Metanephros (tissue), 2 donors: ENCODE measurements at places on chromosomes 2 and 18. TPM values are rescaled to one million over a fixed set of nuclear protein-coding genes. Genes with fewer than 3 reads are reported as not detected.

ACTR3 gene
- total RNA-seq = 115 TPM

DNAH7 gene
- total RNA-seq = 10.6 TPM

CD8A gene
- total RNA-seq = 0.47 TPM

SPEG gene
- total RNA-seq = 39.6 TPM

SULT1C2 gene
- total RNA-seq = 47.5 TPM

RNF125 gene
- 5.3 TPM for total RNA-seq

MAIP1 gene
- 33.9 TPM for total RNA-seq

PLEKHB2 gene
- 72.6 TPM for total RNA-seq

AGXT gene
- total RNA-seq = not detected

SAG gene
- not detected for total RNA-seq

KCNE4 gene
- 11.2 TPM for total RNA-seq

SCYGR4 gene
- total RNA-seq = not detected

C2orf69 gene
- total RNA-seq = 10.2 TPM

ACADL gene
- 16.1 TPM for total RNA-seq

APCDD1 gene
- total RNA-seq = 133 TPM

TMEM87B gene
- 15.0 TPM for total RNA-seq

DSG1 gene
- total RNA-seq = 0.06 TPM

SLC5A7 gene
- 0.53 TPM for total RNA-seq

LINC00305 gene
- 0.64 TPM for total RNA-seq

CYS1 gene
- total RNA-seq = 151 TPM

PAIP2B gene
- 15.8 TPM for total RNA-seq

COPS9 gene
- 82.9 TPM for total RNA-seq

EGR4 gene
- not detected for total RNA-seq

PROKR1 gene
- total RNA-seq = 0.23 TPM

GREB1L gene
- 9.3 TPM for total RNA-seq

ZBTB7C gene
- 9.7 TPM for total RNA-seq

HOXD13 gene
- total RNA-seq = 0.06 TPM

NT5C1B gene
- total RNA-seq = not detected

SFTPB gene
- total RNA-seq = 1.7 TPM

TFCP2L1 gene
- 68.4 TPM for total RNA-seq

ZNF521 gene
- 58.0 TPM for total RNA-seq

FSHR gene
- not detected for total RNA-seq

DHRS9 gene
- total RNA-seq = 1.1 TPM

HOXD12 gene
- total RNA-seq = 0.23 TPM

TXNDC2 gene
- total RNA-seq = not detected

IFIH1 gene
- total RNA-seq = 7.6 TPM

NTSR2 gene
- not detected for total RNA-seq

REEP1 gene
- 6.5 TPM for total RNA-seq

MEP1B gene
- not detected for total RNA-seq

KIAA2012 gene
- 0.18 TPM for total RNA-seq

M1AP gene
- total RNA-seq = 0.47 TPM

RUFY4 gene
- total RNA-seq = 0.29 TPM

EVX2 gene
- total RNA-seq = not detected

TLX2 gene
- not detected for total RNA-seq

SLC14A1 gene
- total RNA-seq = 14.9 TPM

FAM117B gene
- 23.0 TPM for total RNA-seq

MC5R gene
- total RNA-seq = 0.47 TPM
